ENCODE measurements at places on chromosomes 1 and 21.

GRCh38 chr21:46323227-46323709 is 402 bp downstream of the C21orf58 start:
- no peak for DNase-seq

DNA sequence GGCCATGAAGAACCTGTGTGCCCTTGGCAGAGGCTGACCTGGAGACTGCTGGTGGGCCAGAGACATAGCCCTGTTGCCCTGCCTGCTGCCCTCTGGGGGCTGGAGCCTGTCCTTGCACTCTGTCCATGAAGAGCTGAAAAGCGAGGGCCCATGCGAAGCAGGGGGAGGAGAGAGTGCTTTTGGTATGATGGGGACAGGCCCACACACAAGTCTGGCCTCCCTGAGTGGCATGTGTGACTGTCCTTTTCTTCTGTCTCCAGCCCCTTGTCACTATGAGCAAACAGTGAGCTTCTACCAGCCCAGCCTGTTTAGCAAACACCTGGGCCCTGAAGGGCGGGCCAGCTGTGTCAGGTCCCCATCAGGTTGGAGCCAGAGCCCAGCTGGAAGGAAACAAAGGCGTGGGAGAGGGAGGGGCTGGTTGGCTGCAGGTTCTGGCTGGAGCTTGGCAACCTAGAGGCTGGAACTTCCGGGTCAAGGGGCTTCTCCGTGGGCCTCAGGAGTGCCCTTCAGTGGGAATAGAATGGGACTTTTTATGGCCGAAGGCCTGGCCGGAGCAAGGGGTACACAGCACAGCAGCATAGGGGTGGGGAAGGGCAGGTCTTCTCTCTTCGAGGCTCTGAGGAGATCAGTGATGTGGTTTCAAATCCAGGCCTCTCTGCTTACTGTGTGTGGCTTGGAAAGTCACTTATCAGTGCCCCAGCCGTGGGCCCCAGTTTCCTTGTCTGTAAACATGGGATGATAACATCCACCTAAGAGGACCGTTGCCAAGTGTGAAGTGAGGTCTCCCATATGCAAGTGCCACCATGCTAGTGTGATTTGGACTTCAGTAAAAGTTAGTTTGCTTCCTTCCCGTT is 14.3 kb downstream of the QSOX1 start:
- peak; percentile 68 for DNase-seq

DNA sequence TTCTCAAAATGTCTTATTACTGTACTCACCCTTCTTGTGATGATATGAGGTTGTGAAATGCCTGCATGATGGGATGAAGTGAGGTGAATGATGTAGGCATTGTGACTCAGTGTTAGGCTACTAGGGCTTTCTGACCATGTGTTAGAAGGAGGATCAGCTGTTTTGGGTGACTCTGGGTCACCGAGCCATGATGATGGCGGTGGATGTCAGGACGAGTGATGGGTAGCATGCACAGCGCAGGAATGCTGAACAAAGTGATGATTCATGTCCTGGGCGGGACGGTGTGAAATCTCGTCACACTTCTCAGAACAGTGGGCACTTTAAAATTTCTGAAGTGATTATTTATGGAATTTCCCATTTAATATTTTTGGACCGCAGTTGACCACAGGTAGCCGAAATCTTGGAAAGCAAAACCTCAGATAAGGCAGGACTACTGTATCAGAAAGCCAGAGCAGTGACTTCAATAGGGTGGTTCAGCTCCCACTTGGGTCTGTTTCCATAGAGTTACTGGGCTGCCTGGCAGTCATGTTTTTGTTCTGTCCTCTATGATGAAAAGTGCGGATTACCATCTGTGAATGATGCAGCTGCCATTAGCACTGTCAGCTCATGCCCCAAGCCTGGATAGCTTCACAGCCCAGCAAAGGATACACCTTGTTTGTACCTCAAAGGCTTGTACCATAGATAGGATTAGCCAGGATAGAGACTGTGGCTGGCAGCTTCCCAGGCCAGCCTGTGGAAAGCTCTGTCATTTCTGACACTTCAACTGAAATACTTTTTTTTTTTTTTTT is 26.6 kb downstream of the IL6R start:
- DNase-seq = no peak

DNA sequence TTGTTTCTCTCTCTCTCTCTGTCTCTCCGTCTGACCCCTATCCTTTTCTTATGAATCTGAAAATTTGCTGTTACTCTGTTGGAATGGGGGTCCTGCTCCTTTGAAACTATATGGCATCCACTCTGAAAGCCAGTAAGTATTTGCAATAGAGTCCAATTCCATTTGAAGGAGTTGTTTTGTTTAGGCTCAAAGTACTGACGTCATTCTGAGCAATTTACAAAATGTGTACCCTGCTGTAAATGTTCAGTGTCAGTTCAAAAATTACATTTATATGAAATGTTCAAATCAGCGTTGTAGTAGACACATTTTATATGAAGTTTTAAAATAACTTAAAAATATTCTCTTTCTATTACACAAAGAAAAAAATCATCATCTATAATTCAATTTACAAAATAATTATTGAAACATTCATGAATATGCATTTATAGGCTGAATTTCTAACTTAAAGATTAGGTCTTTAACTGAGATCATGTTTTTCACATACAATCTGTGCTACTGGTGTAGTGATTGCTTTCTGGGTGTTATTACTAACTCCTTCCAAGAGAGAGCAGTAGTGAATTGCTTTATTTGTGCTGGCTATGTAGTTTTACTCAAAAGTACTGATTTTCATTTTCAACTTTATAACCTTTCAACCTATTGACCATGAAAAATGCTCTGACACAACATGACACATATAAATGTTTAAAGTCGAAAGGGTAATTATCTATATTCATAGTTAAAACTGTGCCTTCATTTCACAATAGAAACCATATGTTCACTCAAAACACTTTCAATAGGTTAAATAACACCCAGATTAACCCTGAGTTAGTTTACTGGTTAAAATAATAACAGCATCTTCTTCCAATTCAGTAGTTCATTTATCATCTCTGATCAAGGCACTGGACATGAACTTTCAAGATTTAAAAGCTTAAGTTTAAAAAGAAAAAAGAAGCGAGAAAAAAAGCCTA is 253.1 kb upstream of the ADGRL4 start:
- peak; percentile 60 for DNase-seq

- no peak for DNase-seq
Observed at GRCh38 chr1:18064534-18064933, 43.1 kb upstream of the IGSF21 start.

DNA sequence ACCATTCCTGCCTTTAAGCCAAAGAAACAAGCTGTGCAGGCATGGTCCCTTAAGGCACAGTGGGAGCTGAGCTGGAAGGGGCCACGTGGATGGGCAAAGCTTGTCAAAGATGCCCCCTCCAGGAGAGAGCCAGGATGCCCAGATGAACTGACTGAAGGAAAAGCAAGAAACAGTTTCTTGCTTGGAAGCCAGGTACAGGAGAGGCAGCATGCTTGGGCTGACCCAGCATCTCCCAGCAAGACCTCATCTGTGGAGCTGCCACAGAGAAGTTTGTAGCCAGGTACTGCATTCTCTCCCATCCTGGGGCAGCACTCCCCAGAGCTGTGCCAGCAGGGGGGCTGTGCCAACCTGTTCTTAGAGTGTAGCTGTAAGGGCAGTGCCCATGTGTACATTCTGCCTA is 1.3 kb upstream of the SLC50A1 start:
- DNase-seq = no peak

- DNase-seq = no peak
Observed at GRCh38 chr1:151949371-151950193, 40.3 kb upstream of the THEM4 start.

DNA sequence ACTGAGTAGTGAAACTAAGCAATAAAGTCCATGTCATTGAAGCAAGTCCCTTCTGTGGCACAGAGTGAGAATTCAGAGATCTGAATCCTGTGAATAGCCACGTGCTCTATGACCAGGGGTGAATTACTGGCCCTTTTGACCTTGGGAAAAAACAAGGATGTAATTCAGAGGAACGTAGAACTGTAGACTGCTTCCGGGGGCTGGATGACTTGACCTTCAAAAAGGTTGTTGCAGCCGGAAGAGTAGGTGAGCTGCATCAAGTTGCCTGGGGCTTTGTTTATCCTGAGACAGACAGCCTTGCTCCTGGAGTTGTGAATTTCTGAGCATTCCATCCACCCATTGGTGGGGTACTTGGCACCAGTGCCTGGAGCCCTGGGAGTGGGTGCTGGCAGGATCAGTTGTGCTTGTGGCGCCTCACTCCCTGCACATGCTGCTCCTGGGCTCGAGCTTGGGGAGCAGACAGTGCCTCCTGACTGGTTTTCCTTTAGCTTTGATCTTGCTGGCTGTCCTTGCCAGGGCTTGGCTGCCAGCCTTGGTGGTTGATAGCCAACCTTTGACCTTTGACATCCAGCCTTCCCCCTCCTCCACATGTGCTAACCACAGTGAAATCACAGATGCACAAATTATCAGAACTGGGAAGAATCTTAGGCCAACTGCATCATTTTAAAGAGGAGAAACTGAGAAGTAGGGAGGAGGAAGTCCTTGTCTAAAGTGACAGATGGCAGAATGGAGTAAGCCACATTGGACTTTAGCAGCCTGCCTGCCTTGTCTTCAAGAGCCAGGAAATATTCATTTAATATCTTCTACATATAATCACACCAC is 16.2 kb upstream of the MYOG start:
- no peak for DNase-seq

- DNase-seq = no peak
Observed at GRCh38 chr1:68812333-68812732, 315.5 kb upstream of the DEPDC1 start.

DNA sequence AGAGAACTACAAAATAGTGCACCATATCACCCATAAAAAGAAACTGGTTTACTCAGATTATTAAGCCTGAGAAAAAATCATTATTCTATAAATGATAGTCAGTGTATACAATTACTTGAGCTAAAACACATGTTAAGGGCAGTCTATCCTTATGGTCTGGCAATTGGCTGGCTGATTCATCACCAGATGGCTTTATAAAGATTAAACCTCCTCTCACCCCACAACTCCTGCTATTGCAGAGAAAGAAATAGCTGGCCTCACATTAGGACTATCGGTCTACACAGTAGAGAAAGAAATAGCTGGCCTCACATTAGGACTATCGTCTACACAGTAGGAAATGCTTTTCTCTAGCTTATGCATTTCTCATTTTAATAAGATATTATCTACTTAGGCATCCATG is 21.2 kb downstream of the CEP170 start:
- no peak for DNase-seq

DNA sequence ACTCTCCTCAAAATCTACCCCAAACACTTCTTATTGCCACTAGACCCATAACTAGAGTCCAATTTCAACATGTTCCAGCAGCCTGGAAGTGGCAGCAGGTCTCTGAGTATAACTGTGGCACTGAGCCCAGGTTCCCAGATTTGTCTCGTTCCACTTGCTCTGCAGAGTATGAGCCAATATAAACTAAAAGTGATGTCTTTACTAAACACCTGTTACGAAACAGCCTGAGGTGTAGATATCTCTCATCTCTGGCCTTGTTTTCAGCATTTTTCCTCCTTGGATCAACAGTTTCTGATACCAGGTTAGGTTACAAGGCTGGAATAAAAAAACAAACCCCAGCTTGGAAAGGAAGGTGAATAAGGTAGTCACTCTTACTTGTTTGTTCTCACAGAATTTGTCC is 25.2 kb upstream of the PRDX6 start:
- no peak for DNase-seq

GRCh38 chr1:35030756-35031446 is 844 bp downstream of the ZMYM6 start:
- peak; percentile 44 for DNase-seq

DNA sequence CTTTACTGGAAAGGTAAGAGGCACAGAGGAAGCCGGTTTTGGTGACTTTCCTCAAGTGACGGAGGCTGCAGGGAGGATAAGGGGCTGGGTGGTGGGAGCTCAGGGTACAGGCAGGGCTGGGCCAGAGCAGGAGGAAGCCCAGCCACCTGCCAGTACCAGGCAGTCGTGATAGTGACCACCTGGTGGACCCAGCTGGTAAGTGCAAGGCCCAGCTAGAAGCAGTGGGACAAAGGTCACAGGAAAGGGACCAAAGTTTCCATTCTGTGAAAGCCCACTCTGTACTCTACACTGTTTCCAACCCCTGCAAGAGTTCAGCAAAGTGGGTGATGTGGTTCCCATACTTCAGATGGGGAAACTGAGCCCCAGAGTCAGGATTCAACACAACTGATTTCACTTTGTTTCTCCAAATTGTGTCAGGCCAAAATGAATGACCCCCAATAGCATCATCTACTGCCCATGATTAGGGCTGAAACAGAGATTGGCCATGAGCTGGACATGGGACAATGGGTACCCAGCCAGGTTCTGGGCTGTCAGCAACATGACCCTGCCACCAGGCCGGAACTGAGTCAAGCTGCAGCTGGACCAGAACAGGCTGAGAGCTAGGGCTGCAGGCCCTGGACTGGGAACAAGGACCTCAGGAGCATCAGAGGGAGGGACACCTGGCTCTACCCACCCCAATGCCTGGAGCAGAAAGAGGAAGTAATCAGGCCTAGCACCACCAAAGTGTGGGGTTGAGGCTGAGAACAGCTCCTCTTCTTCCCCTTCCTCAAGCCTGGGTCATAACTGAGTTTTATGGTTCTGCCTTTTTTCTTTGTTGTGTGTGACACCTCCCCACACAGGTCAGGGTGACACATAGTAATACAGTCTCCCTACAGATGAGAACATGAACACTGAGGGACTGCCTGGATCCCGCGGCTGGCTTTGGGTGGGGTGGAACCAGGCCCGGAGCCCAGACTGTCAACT is 50.2 kb downstream of the KCNN3 start:
- peak; percentile 50 for DNase-seq

DNA sequence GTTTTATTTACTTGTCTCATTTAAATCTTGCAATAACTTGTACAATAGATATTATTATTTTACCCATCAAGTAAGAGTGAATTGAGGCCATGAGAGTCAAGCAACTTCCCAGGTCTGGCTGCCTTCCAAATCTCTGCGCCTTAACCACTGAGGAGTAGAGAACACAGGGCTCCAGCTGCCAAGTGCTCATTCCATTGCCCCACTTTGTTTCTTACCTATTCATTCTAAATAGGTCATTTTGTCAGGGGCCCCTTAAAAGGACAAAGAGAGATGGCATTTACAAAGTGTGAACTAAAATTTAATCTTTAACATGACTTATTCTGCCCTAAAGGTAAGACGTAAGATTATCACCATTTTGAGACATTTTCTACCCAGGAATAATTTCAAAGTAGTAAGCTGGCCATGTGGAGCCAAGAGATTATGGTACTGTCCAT is 3.5 kb downstream of the PPP1R15B start:
- no peak for DNase-seq

DNA sequence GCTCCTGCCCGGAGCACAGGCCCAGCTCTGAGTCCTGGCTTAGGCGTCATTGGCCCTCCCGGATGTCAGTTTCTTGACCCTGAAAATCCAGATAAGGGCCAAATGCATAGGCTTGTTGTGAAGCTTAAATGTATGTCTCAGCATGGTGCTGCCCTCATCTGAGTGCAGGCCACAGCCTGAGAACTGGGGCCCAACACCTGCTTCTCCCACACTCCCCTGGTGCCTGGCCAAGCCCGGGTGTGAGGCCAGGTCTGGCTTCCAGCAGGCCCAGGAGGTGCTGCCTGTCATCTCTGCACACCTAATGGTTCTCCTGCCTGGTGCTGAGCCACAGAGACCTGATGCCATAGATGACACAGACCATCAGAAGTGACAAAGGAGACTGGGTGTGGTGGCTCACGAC is 14.0 kb downstream of the MX2 start:
- DNase-seq = no peak
